ENCODE measurements at places on chromosomes 5 and 9. TPM values are rescaled to one million over a fixed set of nuclear protein-coding genes. Genes with fewer than 3 reads are reported as not detected.

- no peak for DNase-seq
Measured at GRCh38 chr5:120717381-120717780, 253.3 kb downstream of the PRR16 start.

DNA sequence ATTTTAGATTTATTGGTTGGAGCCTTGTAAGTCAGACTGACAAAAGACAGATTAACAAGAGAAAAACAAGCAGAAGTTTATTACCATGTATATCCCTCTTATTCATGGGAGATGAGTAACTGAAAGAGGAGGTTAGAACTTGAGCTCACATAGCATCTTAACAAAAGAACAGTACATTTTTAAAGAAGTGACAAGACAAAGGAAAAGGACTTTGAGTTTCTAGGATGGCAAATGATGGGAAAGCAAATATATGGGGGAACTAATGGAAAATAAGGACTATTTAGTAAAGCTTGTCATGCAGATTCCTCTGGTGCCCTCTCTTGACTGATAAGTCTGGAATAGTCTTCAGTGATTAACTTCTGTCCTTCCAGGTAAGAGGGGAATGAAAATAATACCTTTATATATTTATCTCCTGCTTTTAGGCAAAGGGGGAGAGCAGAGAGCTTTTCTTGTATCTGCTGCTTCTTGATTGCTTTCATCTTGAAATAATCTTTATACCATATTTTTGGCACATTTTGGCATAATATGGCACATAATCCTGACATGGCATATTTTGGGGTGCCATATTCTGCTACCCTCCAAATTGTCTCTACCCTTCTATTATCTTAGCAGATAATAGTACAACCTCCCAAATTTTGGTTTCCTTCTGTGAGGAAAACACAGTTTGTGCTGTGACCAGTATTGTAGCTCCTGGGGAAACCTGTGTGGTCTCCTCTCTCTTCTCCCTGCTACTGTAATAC is 206.8 kb downstream of the TMC1 start:
- no peak for DNase-seq

- no peak for DNase-seq
Measured at GRCh38 chr5:148713735-148714508, 59.6 kb upstream of the HTR4 start.

DNA sequence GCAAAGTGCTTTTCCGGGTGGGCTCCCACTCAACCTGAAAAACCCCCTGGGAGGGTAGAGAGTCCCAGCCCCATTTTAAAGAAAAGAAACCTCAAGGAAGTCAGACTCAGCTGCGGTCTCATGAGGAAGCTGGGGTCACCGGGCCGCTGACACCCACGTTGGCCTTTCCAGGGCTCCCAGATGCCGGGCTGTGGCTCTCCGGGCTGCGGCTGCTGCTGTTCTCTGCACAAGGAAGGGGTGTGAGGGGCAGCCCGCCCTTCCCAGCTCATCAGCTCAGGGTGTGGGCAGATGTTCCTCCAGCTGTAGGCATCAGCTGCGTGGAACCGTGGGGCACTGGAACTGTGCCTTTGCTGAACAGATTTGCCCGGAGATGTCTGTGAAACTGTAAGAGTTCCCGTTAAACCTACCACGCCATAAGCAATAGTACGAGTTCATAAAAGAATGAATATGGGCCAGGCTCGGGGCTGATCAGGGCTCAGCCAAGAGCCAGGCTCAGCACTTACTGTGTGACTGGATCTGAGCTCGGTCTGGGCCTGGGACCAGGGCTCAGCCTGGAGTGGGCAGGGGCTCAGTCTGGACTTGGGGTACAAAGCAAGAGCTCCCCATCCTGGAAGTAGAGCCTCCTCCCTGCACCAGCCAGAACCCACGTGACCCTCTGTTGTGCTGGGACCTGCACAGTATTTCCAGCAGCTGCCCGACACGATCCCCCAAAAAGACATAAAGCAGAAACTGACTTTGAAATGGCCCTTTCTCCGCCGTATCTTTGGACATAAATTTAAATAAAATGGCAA is 130.2 kb upstream of the PPP1R26 start:
- no peak for DNase-seq

NDST1 gene
- polyA plus RNA-seq: 37.7 TPM

GRCh38 chr5:159912033-159912800 is 4.1 kb upstream of the ADRA1B start:
- no peak for DNase-seq

PCDHA2 gene
- polyA plus RNA-seq: 1.2 TPM

ESM1 gene
- not detected for polyA plus RNA-seq

FOXD4L6 gene
- not detected for polyA plus RNA-seq

PDZD2 gene
- 1.2 TPM for polyA plus RNA-seq

- DNase-seq: peak; percentile 60
Measured at GRCh38 chr5:56480705-56481427, 247.7 kb upstream of the ANKRD55 start.

SLC4A9 gene
- polyA plus RNA-seq: 0.24 TPM

DNA sequence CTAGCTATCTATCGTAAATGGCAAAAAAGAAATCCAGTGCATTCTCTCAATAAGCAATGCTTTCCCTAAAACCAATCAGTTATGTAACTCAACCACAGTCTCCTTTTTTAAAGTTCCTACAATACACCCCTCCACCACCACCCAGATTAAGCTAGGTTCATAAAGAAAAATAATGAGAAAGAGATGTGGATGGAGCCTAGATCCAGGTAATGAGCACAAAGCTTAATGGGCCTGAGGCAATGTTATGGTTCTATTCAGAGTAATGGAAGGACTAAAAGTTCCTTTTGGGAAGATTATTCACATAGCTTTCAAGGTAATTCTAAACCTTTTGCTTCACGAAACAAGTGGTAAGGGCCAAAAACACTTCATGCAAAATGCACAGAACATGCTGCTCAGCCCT is 113.5 kb downstream of the MPDZ start:
- no peak for DNase-seq

GRCh38 chr9:100013573-100013972 is 85.2 kb downstream of the ERP44 start:
- DNase-seq: no peak

DNA sequence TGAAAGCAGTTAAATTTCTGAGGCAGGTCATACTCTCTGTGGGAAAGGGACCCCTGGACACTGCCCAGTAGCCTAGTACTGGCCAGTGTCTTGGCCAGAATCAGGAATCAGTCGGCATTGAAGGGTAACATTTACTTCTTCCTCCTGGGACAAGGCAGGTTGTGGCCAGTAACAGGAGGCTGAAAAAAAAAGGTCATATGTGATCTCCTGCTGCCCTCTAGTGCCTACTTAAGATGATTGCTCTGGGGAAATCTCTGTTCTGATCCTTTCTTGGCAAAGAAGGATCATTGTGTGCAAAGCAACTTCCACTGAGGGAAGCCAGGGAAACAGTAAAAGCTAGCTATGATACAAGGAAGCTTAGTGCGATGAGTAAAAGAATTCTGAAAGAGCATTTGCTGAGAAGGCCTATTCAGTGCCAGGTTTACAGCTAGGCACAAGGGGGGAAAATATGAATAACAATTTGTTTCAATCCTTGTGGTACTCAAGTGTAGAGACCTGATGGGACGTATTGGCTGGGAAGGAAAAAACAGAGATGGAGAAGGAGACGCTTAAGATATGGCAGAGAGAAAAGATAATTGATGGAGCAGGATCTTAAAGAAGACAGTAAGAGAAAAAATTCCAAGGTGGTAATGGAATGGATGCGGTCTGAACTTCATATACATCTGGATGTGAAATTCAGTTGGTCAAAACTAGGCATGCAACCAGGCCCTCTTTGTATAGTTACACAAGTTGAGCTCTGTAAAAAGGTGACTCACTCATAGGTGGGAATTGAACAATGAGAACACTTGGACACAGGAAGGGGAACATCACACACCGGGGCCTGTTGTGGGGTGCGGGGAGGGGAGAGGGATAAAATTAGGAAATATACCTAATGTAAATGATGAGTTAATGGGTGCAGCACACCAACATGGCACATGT is 25.8 kb upstream of the TRIM32 start:
- no peak for DNase-seq

PCDHGB4 gene
- polyA plus RNA-seq: 8.0 TPM

- no peak for DNase-seq
Measured at GRCh38 chr9:124632077-124632621, 125.0 kb upstream of the NR5A1 start.

TXNDC8 gene
- not detected for polyA plus RNA-seq

SPAG8 gene
- polyA plus RNA-seq: 0.44 TPM

LAMC3 gene
- polyA plus RNA-seq: 11.5 TPM

GLDC gene
- 48.8 TPM for polyA plus RNA-seq

DNA sequence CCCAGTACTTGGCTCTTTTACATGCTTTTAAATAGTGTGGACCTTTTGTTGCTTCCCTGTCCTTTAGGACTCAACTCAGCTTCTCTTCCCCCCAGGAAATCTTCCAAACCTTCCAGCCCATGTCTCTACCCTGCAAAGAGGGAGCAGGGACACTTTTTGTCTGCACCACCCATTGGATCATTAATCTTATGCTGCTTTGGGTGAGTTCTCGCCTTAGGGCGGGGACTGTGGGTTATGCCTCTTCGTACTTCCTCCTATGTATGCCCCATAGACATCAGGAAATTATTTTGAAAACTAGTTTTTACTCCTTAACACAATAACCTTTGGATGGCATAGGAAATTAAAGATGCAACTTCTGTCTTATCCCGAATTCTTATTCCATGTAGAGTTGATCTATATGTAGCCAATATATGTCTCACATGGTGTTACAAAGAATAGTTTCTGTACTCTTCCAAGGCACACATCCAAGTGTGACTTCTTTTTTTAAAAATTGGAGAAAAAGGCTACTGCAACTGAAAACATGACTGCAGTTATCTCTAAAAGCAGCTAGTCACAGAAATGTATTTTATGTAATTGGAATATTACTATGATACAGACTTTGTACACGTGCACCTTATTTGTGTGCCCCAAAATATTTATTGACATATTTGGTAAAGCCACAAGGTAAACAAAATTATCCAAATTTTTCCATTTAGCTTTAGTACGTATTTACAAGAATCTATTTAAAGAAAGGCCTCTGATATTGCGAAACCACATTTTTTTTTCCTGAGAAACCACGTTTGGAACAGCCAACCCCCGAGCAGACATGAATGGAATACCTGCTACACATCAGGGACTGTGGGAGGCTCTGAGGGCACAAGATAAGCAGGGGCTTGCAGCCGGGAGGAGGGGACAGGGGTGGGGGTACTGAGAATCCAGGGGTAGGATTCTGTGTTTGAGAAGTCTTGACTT is 133.6 kb downstream of the WDR41 start:
- DNase-seq: no peak

CDKN2A gene
- 0.51 TPM for polyA plus RNA-seq
